ENCODE measurements at places on chromosomes 1 and 21. TPM values are rescaled to one million over a fixed set of nuclear protein-coding genes. Genes with fewer than 3 reads are reported as not detected.

DNA sequence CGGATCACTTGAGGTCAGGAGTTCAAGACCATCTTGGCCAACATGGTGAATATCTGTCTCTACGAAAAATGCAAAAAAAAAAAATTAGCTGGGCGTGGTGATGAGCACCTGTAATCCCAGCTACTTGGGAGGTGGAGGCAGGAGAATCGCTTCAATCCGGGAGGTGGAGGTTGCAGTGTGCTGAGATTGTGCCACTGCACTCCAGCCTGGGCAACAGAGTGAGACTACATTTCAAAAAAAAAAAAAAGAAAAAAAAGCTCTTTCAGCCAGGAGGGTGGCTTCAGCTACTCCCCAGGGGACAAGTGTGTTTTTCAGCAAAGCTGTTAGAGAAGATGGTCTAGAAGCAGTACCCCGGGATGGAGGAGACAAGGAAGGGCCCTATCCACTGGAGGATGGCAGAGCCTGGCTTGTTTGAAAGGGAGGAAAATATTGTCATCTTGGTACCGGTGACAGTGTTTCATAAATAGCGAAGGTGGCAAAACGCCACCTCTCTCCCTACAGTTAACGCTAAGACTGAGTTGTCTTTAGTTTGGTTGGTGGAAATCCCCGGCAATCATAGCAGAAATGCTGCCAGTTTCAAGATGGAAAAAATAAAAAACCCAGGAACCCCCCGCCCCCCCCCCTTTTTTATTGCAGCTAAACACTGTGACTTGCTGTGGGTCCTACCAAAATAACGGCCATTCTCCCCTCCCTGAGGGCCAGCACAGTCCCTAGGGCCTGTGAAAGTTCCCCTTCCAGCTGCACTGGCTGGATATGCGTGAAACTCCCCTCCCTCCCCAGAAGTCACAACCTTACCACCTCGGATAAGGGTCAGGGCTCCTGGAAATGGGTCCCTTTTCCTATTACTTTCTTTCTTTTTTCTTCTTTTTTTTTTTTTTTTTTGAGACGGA is 3.5 kb downstream of the PIK3CD start:
- H3K4me1 ChIP-seq, result peaks cover 74% of the 10 kb centered on the region
- peak; percentile 42 for DNase-seq
- H3K27me3 ChIP-seq, result no peaks in the 10 kb centered on the region
- peaks cover 55% of the 10 kb centered on the region for H3K36me3 ChIP-seq
- peak overlapping the region; percentile 96 for H3K27ac ChIP-seq

- no peak overlapping the region for H3K27ac ChIP-seq
- H3K4me1 ChIP-seq, result peaks cover 16% of the 10 kb centered on the region
- H3K27me3 ChIP-seq, result no peaks in the 10 kb centered on the region
Observed at GRCh38 chr1:174872615-174873058, 127.1 kb upstream of the CACYBP start.

GRCh38 chr21:35057428-35057827 is 8.3 kb upstream of the RUNX1 start:
- H3K4me3 ChIP-seq, result no peak overlapping the region
- no peak for DNase-seq
- no peaks in the 10 kb centered on the region for H3K36me3 ChIP-seq
- peaks cover 21% of the 10 kb centered on the region for H3K4me1 ChIP-seq
- peak overlapping the region; percentile 34 for H3K27ac ChIP-seq

Gene TSSK3
- total RNA-seq, result 2.2 TPM

Data from activated CD4-positive, alpha-beta T cell treated with anti-CD3 and anti-CD28 coated beads, Interleukin-2, amount 10 ng/mL, durations not matched to agents 7 days and 5 days (primary cell).